ENCODE measurements at places on chromosomes 7 and 10.

DNA sequence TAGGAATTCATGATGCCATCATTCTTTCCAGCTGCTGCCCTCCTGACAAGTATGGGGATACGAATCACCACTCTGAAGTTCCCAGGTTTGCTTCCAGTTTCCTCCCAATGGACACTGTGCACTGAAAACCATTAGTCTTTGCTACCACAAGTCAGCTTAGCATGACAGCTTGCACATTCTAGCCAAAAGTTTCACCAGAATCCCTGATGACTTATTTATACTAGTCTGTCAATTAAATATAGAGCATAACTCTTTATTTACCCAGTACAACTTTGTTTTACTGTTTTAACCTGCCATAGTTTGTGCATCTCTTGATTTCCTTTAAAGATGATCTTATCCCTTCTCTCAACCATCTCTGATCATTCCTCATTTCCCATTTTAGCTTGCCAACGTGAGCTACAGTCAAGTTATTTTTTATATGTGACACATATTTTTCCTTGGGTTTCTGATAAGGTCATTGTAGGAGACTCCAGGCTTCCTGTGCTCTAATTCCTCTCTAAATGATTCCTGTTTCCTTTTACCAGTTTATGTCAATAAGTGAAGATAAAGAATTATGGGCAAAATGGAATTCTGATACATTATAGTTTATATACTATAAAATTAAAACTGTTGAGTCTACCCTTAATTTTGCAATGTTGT lies 167.5 kb upstream of the MEOX2 start:
- DNase-seq: no peak

GRCh38 chr7:87192784-87193487 lies 26.6 kb downstream of the TMEM243 start:
- DNase-seq: no peak

- DNase-seq: no peak
Measured at GRCh38 chr7:157566631-157567006, 229.8 kb downstream of the DNAJB6 start.

DNA sequence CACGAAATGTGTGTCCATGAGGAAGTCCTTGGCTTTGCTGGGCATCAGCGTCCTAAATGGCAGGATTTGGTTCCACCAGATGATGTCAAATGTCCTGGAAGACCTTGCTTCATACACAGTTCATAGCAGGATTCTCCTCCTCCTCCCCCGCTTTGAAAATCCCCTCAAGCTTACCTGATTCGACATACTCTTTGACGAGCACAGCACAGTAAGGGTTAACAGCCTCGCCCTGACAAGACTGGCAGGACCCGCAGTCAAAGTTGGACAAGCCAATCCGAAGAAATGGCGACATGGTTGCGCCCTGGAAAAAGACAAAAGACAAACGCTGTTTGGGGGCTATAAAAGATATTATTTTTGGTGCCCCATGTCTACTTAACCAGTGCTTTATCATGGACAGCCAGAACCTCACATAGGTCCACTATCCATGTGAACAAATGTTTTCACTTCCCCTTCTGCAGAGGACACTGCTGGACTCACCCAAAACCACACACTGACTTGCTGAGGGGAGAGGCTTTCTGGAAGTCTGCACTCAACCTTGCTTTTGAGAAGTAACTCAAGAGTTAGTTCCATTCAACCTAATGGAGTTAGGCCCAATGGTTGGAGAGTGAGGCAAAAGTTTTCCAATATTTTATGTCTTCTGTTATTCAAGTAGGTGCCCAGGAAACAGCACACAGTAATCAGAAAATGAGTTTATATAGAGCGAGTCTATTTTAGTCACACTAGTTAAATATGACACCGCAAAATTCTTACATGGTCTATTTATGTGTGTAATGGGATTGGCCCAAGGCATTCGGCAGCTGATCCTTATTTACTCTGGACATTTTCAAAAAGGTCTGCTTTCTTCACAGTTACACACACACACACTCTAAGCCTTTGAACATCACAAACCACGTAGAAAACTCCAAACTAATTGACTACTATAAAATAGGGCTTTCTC lies 65.0 kb downstream of the PRKCQ start:
- DNase-seq: no peak

GRCh38 chr10:33665501-33665900 lies 331.0 kb upstream of the NRP1 start:
- no peak for DNase-seq

DNA sequence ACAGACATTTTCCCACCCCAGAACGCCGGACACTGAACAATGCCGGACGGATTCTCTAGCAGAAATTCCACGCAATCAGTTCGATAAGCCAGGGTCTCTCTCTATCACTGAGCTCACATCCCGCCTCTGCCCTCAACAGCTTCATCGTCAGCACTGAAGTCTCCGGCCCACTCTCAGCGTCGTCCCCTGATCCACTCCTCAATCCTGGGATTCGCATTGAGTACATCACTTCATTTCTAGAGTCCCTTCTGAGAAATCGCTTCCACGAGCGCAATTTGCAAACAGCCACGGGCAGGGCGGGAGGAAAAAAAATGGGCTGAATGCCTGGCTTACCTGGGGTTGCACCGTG lies 365 bp downstream of the YME1L1 start:
- DNase-seq: peak; percentile 24

DNA sequence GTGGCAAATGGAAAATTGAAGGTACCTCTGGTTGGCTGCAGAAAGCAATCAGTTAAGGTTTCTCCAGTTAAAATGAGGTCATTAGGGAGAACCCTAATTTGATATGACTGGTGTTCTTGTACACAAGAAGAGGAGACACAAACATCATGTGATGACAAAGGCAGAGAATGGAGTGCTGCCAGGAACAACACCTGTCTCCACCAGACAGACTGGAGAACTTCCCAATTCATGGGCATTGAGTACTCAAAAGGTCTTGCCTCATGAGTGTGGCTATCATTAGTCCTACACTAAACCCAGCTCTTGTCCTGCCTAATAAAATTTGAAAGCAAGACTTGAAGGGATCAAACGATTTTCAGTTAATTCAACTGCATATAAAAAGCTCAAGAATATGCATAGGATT lies 152.6 kb downstream of the PTPN20 start:
- DNase-seq: no peak

GRCh38 chr10:113119801-113120200 lies 169.8 kb downstream of the TCF7L2 start:
- no peak for DNase-seq

DNA sequence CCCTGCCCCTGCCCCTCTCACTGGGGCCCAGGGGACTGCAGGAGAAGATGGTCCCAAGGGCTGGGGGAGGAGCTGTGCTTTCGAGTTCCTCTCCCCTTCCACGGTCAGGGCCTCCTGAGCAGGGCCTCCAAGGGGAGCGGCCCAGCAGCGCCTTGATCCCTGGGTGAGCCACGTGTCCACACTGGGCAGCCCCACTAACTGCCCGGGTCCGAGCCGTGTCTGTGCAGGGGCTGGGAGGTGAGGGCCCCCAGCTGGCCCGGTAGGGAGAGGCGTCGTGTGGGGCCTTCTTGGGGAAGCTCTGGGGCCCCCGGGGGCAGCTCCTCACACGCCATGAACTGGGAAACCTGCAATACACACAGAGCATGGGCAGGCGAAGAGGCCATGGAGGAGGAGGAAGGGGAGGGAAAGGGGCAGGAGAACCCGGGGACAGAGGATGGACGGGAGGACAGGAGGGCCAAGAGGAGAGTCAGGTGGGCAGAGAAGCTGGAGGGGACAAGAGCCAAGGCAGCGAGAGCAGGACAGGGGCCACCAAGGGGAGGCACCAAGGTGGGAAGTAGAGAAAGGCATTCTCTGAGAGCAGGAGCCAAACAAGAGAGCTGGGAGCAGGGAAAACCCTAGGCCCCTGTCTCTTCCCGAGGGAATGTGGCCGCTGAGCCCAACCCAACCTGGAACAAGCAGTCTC lies 32.8 kb downstream of the KCNH2 start:
- no peak for DNase-seq

DNA sequence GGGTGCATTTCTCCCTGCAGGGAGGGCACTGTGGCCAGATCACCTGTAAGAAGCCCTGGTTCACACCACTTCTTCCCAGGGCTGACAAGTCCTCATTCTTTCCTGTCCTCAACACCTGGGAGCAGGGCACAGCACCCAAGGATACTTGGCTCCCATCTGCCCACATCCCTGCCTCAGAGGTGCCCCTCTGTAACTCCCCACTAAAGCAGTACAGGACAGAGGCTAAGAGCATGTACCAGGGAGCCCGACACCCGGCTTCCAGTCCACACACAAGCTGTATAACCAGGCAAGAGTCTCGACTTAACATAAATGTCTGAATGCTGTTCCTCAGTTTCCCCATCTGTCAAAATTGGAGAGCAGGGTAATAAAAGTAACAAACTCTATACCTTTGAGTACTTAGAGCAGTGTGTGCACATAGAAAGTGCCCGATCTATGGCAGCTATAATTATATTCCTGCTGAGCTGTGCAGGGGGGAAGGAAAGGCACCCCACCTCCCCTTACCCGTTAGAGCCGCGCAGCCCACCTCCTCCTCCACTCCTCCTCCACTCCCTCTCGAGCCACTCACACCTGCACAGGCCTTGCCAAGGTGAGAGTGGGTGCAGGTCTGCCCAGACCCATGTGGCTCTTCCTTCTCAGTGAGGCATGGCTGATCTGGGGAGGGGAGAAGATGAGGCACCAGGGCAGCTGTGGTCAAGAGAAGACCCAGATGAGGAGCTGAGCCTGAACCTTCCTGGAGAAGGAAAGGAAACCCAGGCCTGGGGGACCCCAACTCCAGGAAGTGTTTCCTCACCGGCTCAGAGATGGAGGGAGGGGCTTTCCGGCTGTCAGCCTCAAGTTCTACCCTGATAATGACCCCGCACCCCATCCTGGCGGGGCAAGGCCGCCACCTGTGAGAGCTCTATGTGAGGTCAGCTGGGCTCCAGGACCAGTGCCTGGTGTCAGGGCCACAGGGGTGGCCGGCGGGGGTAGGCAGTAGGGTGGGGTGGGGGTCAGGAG lies 22.6 kb downstream of the PODXL start:
- no peak for DNase-seq

DNA sequence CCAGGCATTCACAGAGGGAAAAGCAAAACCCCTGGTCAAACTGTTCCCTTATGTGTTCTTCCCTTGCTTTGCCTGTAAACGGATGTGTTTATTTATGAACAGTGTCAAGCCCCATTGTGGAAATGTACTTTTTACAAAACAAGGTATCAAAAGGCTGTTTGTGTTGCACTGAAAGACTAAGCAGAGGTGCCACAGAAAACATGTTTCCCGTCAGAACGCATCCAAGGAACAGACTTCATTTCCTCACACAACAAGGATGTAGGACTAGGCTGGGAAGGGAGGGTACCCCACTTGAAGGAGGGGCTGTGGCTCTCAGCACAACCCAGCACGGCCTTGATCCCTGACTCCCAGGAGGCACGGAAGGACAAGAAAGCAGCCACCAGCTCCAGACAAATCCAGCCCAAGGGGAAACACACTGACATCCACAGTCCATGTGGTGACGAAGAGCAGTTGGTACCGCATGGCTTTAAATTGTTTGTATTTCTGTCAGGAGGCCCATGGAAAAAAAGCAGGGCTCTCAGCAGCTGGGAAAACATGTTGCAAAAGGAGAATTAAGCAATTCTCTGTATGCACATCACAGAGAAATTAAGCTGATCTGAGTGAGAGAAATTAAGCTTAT lies 85.6 kb downstream of the RNF216 start:
- peak; percentile 48 for DNase-seq

- DNase-seq: no peak
Measured at GRCh38 chr7:1696671-1697498, 26.8 kb downstream of the ELFN1 start.

GRCh38 chr10:124511205-124512039 lies 49.8 kb downstream of the LHPP start:
- no peak for DNase-seq

DNA sequence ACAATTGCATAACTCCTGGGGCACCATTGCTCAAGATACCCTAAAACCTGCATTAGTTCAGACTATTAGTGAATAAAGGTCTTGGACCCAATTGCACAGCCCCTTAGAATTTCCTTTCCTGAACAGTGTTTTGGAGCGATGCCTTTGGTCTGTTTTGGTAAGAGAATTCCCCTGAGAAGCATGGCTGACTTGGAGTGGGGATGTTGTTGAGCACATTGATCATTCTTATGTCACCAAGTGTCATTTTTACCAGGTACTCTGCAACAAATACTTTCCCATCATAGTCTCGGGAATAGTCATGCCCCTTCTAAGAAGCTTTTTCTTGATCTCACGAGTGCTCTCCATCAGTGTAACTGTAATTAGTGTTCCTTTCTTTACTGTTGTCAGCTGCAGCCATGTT lies 229.7 kb downstream of the GFRA1 start:
- DNase-seq: no peak

GRCh38 chr7:131071786-131072504 lies 255.7 kb upstream of the MKLN1 start:
- peak; percentile 40 for DNase-seq

GRCh38 chr7:143454091-143454680 lies 10.9 kb downstream of the TAS2R60 start:
- peak; percentile 20 for DNase-seq

DNA sequence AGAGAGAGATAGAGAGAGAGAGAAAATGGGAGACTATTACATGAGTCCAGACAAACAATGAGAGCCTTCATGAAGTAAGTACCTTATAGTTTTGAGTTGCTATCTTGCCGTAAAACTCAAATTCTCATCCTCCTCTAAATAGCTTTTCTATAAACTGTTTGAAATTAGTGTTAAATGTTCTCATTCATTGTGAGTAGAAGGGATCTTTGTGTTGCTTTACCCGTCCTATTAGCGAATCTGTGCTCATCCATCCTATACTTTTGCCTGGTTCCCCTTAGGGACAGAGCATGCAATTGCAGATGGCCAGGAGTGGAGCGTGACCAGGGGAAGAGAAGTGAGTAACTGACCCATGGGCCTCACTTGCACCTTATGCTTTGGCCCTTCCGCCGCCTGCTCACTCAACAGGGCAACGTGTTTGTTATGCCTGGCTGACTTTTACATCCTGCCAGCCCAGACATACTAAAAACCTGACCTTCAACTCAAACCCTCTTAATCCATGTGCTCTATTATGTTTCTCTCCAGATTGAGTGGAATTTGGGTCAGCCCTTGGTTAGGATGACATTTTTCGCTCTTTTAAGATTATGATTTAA lies 244.2 kb upstream of the YAE1 start:
- DNase-seq: no peak

- peak; percentile 6 for DNase-seq
Measured at GRCh38 chr7:85471740-85472139, 284.9 kb upstream of the SEMA3D start.

- DNase-seq: no peak
Measured at GRCh38 chr7:20509892-20510572, 105.4 kb upstream of the ABCB5 start.

GRCh38 chr7:70926666-70927065 lies 205.3 kb upstream of the GALNT17 start:
- no peak for DNase-seq

- no peak for DNase-seq
Measured at GRCh38 chr10:53786236-53786900, 1013.8 kb upstream of the MBL2 start.

GRCh38 chr10:5094265-5095205 lies at the start of gene AKR1C3:
TSS of gene AKR1C3 (plus strand) at chr10:5094414. CDS start at chr10:5094445, 31 bp downstream.
- DNase-seq: peak; percentile 54

GRCh38 chr10:133422807-133423771 lies 1.3 kb downstream of the SPRN start:
- peak; percentile 49 for DNase-seq

GRCh38 chr7:87287738-87288341 lies 57.6 kb upstream of the CROT start:
- no peak for DNase-seq
